Thyroid gland (tissue), 4 donors: ENCODE measurements at places on chromosomes 12 and 14.
A peak's percentile ranks its signal among the peaks of the same experiment; 100 is the strongest.

GRCh38 chr14:85533023-85533860 is 3.3 kb downstream of the FLRT2 start:
- peak; percentile 75 for DNase-seq

DNA sequence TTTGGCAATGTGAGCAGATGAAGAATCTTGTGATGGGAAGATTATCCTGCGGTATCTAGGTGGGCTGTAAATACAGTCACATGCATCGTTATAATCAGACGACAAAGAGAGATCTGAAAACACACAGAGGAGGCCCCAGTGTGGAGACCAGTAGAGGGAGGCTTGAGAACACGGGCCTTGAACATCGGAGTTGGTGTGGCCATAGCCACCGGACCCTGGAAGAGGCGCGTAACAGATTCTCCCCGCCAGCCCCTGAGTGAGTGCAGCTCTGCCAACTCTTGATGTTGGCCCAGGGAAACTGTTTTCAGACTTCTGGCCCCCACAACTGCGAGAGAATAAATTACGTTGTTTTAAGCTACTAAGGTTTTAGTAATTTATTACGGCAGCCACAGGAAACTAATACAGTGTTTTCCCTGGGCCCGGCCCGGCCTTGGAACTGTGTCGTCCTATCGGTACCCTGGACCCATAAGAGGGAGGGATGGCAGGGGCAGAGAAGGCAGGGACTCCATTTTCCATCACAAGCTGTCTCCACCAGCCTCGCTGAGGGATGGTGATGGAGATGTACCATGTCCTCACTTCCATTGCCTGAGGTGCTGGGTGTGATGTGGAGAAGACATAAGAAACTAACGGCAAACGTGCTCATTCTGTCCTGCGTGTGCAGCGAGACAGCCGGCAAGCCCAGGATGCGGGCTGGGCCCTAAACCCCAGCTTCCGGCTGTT is 91.6 kb downstream of the NTF3 start:
- DNase-seq: no peak

DNA sequence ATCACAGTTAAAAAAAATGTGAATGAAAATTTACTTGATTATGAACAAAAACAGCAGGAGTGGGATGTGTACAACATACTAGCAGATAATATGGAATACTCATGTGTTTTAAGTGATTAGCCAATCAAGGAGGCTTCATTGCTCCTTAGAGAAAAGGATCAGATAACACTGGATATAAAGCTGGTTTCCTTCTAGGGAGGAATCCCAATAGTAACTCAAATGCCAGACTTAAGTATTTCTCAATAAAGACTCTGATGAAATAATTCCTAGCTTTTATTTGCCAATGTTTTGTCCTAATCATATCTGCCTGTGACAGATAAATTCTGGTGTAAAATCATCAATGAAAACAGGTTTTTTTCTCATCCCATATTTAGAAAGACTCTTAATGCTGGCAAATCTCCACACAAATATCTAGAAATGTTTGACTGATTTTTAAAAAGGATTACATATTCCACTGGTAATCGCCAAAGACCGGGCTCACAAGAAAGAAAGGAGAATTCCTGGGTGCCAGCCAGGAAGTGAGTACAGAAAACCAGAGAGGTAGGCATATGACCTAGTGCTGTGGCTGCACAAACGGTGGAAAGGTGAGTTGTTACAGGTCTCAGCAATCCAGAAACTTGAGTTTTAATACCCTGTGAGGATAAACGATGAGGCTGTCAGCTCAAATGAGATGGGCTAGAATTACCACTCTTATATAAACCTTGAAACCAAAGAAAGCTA is 108.6 kb upstream of the TTC7B start:
- DNase-seq: peak; percentile 65

- no peak for DNase-seq
Observed at GRCh38 chr14:98176892-98177291, 1095.1 kb downstream of the BCL11B start.

DNA sequence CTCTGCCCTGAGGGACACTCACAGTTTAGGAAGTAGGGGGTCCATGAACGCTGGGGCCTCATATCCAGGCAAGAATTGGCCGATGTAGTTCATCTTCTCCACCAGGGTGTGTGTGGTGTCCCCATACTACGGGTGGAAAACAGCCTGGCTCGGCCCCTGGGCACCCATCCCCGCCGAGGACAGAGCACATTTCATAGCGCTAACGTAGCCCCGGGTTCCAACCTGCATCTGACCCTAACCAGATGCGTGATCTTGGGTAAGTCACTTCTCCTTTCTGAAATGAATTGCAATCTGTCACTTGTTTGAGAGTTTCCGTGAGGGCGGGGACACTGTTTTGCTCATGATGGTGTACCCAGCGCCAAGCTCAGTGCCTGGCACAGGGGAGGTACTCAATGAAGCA is 9.0 kb downstream of the HPD start:
- no peak for DNase-seq

DNA sequence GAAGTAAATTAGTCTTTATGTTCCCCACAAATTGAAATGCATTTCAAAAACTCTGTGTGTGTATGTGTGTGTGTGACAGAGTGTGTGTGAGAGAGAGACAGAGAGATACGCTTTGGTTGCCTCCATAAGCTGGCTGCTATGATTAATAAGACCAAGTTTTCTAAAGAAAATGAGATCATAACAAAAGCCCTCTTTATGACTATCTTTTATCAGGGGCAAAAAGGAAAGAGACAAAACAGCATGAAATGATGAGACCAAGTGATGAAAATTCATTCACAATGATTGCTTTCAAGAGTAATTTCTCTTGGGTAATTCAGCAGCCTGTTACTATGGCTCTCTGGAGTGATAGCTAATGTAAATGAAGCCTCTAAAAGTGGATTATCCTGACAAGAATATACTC is 277.6 kb upstream of the PLEKHG7 start:
- DNase-seq: no peak

- DNase-seq: peak; percentile 3
Observed at GRCh38 chr14:89669193-89669592, 252.2 kb upstream of the FOXN3 start.
